ENCODE measurements at places on chromosomes 11 and 22. TPM values are rescaled to one million over a fixed set of nuclear protein-coding genes. Genes with fewer than 3 reads are reported as not detected.

DNA sequence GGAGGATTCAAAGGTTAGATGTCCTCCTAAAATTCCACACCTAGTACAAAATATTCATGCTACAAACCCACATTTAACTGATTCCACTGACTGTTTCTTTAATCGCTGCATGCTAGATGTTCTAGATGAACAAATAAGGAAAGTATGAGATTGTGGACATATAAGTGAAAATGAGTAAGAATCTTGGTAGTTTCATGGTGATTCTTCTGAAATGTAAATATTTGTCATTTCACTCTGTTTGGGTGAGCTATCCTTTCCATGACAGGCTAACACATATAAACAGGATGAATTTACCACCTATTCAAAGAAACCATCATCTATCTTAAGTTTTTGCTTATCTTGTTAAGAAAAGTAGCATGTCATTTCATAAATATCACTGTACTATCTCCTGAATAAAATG, 14.8 kb downstream of the OR5B3 start:
- H3K4me1 ChIP-seq = no peaks in the 10 kb centered on the region
- no peak overlapping the region for H3K27ac ChIP-seq
- H3K4me3 ChIP-seq = no peak overlapping the region

DNA sequence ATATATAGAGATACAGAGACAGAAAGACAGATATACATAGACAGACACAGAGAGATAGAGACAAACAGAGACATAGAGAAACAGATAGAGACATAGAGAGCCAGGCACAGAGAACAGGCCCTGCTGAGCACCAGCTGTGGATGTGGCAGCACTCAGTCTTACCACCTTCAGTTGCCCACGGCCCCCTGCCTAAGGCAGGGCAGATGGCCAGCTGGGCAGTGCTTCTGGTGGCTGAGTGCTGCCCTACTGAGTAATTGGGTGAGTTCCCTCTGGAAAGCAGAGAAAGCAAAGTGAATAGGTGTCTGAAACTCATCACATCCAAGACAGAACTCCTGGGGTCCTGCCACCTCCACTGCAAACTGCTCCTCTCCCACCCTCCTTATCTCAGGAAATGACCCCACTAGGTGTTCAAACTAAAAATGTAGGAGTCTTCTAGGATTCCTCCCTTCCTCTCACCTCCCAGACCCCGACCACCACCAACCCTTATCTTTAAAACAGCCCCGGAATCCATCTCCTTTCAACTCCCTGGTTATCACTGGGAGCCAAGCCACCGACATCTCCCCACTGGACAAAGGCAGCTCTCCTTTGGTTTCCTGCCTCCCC, 27.2 kb downstream of the SYN3 start:
- H3K4me1 ChIP-seq = no peaks in the 10 kb centered on the region
- H3K27ac ChIP-seq = no peak overlapping the region
- DNase-seq = no peak
- H3K27me3 ChIP-seq = peaks cover 25% of the 10 kb centered on the region
- no peaks in the 10 kb centered on the region for H3K36me3 ChIP-seq
- no peak overlapping the region for H3K4me3 ChIP-seq

DNA sequence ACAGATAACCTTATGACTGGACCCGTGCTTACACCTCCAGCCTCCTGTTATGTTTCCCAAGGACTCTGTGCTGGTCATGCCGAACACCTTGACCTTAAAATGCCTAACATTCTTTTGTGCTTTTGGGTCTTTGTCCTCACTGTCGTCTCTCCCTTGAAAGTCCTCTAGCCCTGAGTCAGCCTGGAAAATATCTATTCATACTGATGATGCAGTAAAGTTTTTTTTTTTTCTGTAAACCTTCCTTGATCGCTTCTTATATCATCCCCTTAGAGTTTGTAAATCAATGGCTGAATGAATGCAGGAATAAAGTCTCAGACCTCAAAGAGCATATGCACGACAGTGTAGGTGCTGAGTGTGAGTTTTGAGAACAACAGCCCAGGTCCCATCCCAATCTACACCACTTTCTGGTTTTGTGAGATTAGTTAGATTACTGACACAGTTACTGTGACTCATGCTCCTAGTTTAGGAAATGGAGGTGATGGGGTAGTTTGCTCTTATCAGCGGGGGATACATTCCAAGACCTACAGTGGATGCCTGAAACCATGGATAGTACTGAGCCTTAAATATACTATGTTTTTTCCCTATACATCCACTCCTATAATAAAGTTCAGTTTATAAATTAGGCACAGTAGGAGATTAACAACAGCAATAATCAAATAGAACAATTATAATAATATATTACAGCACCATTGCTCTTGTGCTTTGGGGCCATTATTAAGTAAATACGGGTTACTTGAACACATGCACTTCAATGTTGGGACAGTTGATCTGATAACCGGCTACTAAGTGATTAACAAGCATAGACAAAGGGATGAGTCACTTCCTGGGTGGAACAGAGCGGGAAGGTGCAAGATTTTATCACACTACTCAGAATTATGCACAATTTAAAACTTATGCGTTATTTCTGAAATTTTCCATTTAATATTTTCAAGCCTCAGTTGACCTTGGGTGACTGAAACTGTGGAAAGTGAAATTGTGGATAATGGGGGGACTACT, 8.6 kb downstream of the TCN1 start:
- H3K27ac ChIP-seq = no peak overlapping the region
- no peaks in the 10 kb centered on the region for H3K36me3 ChIP-seq
- H3K4me1 ChIP-seq = no peaks in the 10 kb centered on the region
- H3K27me3 ChIP-seq = no peaks in the 10 kb centered on the region

Gene SLC22A12
- not detected for total RNA-seq

Gene OR6A2
- 0.34 TPM for total RNA-seq

All from mesothelial cell of epicardium (in vitro differentiated cells).